ENCODE measurements at places on chromosomes 4 and X.

- DNase-seq, result no peak
Observed at GRCh38 chrX:40558590-40558989, 22.2 kb upstream of the ATP6AP2 start.

DNA sequence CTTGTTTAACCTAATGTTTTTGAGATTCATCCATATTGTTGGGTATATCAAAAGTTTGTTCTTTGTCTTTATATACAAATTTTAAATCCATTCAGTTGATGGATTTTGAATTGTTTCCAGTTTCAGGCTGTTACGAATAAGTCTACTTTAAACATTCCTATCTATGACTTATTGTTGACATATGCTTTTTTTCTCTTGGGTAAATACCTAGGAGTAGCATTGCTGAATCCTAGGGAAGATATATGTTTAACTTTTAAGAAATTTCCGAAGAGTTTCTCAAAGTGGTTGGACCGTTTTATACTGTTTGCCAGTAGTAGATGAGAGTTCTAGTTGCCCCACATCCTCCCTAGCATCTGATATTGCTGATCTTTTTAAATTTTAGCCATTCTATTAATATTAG lies 60.9 kb upstream of the IL13RA1 start:
- peak; percentile 17 for DNase-seq

DNA sequence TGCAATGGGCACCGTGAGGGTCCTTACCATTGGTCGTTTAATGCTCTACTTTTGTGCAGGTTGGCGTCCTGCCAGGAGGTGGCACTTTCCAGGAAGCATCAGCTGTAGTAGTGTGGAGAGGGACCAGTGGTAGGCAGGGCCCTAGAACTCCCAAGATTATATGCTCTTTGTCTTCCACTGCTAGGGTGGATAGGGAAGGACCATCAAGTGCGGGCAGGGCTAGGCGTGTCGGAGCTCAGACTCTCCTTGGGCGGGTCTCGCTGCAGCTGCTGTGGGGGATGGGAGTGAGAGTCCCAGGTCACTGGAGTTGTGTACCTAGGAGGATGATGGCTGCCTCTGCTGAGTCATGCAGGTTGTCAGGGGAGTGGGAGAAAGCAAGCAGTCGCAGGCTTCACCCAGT lies 134.7 kb downstream of the KLF8 start:
- DNase-seq, result no peak

- peak; percentile 6 for DNase-seq
Observed at GRCh38 chr4:132056496-132056895, 1092.6 kb upstream of the PCDH10 start.

DNA sequence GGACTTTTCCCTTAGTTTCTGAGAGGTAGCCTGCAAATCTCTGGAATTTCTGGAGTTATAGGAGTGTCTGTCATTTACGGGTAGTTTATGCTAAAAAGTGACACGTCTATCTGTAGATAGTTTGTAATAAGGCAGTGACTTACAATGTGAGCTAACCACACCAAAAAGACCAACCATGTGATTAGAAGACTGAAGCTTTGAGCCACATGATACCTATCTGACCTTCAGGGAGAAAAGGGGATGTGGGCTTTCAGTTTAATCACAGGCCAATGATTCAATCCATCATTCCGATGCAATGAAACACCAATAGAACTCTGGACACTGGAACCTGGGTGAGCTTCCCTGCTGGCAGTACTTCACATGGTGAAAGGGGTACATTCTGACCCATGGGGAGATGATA lies 254.6 kb upstream of the GK2 start:
- no peak for DNase-seq

DNA sequence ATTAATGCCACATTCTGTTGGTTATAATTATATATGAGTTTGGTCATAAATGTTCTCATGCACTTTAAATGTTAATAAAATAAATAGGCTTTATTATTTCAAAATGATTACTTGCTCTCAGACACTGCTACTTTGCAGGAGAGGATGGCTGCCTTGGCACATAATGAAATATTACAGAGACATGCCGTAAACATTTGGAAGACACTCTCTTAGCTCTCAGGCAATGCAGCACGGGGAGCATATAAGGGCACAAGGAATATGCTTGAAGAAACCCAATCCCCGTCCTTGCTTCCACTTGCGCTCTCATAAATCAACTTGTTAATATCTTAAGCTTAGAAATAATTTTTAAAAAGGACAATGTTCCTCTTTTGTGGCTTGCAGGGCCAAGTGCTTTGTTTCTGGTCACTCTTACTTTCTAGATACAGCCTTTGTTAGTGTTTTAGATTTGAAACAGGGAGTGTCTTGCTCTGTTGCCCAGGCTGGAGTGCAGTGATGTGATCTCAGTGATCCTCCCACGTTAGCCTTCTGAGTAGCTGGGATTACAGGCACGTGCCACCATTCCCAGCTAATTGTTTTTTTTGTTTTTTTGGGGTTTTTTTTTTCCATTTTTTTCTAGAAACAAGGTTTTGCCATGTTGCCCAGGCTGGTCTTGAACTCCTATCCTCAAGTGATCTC lies 445.0 kb downstream of the SPRY1 start:
- no peak for DNase-seq

GRCh38 chr4:34534916-34535315 lies 1709.4 kb downstream of the ARAP2 start:
- DNase-seq, result peak; percentile 49

- peak; percentile 85 for DNase-seq
Observed at GRCh38 chr4:47531241-47531953, 46.3 kb downstream of the ATP10D start.

- DNase-seq, result no peak
Observed at GRCh38 chrX:9291629-9292028, 173.2 kb upstream of the TBL1X start.

DNA sequence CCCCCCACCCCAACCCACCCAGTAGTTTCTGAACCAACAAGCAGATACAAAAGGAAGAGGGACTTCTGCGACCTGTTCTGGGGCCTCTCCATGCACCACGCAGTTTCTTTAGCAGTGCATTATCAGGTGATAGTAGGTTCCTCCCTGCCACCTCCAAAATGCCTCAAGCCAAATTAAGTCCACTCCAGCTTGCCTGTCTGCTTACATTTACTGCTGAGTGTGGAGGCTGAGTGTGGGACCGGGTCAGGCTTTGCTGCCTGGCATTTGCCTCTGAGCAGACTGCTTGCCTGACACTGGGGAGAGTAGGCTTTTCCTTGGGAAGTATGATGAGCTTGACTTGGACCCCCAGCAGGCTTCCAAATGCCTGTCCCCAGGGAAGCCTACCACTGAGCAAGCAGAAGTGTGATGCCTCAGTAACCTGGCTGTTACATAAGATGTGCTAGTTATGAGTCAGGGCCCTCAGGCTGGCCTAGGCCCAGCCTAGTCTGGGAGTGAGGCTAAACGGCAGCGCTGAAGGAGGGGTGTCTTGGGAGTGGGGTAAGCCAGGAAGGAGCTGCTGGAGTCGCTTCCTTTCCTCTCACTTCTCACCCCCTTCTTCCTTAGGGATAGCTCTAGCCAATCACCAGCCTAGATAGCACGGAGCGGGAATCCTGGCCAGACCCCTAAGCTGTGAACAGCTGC lies 9.0 kb downstream of the TSC22D3 start:
- DNase-seq, result peak; percentile 47

GRCh38 chrX:4909348-4909747 lies 1195.9 kb upstream of the PRKX start:
- no peak for DNase-seq

- DNase-seq, result no peak
Observed at GRCh38 chr4:113610537-113610936, 151.0 kb downstream of the CAMK2D start.

- no peak for DNase-seq
Observed at GRCh38 chr4:98822144-98822543, 106.8 kb downstream of the EIF4E start.

DNA sequence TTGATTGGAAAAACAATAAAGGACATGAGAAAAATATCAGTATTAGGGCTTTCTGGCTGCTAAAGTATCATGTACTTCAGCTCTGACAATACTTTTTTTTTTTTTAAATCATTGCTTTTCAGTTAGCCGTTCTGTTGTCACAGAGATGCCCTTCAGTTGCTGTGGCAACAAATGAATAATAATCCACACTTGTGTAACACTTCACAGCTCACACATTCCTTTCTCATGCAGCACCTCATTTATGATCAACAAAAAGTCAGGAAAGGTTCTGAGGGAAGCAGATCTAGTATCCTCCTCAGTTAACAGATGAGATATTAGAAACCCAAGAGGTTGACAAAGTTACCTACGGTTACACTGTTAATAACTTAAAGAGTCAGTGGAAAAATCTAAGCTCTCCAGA lies 444.2 kb upstream of the SLIT2 start:
- DNase-seq, result peak; percentile 77
